Erythroblast (primary cell): ENCODE measurements at places on chromosomes 12 and 14.
A peak's percentile ranks its signal among the peaks of the same experiment; 100 is the strongest.

DNA sequence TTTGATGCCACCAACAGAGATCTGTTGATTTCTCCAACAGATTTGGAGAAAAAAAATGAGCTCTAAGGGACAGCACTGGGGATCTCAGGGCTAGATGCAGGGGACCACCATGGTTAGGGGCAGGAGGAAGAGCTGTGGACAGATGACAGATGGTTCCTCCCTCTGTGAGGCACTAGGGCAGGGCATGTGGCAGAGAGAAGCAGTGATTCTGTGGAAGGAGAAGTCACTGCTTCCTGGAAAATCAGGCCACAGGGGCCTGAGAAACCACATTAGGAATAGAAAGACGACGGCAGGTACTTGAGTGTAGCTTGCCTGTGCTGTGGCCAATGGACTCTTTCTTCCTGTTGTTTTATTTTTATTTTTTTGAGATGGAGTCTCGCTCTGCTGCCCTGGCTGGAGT, 24.9 kb upstream of the TMED2 start:
- no peak for DNase-seq

GRCh38 chr12:26128168-26128567, 3.3 kb upstream of the BHLHE41 start:
- DNase-seq = no peak

GRCh38 chr12:49529414-49529813, 9.4 kb upstream of the KCNH3 start:
- no peak for DNase-seq

DNA sequence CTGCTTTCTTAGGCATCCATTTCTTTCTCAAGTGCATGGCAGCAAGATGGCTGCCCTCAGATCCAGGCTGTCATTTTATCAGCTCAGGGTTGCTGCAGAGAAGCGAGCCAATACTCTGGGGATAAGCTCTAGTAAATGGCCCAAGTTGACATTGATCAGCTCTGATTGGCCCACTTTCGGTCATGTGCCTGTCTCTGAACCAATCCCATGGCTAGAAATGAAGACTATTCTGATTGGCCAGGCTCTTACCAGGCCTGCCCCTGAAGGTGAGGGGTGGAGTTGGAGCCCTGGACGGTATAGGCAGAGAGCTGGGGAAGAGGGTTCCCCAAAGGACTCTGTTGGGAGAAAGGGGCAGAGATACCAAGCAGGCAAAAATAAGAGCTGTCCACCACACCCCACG, 41.4 kb downstream of the MYO1H start:
- DNase-seq = no peak

- peak; percentile 64 for DNase-seq
Measured at GRCh38 chr12:121467638-121468498, 68.0 kb downstream of the RNF34 start.

GRCh38 chr12:42729535-42729900, 140.0 kb upstream of the PRICKLE1 start:
- no peak for DNase-seq

GRCh38 chr12:3294481-3294911, 196.5 kb upstream of the PRMT8 start:
- no peak for DNase-seq

DNA sequence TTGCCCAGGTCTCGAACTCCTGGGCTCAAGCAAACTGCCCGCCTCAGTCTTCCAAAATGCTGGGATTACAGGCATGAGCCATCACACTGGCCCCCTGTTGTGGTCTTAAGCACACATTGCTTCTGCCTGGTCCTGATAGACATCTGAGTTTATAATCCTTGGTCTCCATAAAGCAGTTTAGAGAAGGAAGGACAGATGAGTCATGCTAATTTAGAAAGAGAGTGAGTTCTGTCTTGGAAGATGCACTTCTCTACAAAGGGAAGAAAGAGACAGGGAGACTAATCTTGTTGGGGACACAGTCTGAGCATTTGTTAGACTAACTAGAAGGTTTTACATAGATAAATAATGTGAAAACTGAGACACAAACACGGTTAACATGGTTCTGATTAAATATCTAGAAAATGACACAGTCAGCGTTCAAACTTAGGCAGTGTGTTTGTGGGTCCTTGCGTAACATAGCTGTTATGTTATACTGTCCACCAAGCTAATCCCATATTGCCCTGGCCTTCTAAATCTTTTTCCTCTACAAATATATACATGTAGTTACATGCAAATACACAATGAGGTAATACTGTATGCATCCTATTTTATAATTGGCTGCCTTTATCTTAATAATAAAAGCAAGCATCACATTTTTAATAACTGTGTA, 31.0 kb downstream of the SAMD4A start:
- no peak for DNase-seq

GRCh38 chr14:77988970-77989369, 181.2 kb upstream of the NRXN3 start:
- DNase-seq = no peak

GRCh38 chr12:72390146-72390545, 118.0 kb downstream of the TRHDE start:
- DNase-seq = no peak

- DNase-seq = no peak
Measured at GRCh38 chr14:24954037-24954699, 95.8 kb downstream of the STXBP6 start.

- no peak for DNase-seq
Measured at GRCh38 chr12:107488666-107489065, 196.9 kb upstream of the PWP1 start.

GRCh38 chr14:55279384-55279783, 8.2 kb downstream of the FBXO34 start:
- DNase-seq = no peak

DNA sequence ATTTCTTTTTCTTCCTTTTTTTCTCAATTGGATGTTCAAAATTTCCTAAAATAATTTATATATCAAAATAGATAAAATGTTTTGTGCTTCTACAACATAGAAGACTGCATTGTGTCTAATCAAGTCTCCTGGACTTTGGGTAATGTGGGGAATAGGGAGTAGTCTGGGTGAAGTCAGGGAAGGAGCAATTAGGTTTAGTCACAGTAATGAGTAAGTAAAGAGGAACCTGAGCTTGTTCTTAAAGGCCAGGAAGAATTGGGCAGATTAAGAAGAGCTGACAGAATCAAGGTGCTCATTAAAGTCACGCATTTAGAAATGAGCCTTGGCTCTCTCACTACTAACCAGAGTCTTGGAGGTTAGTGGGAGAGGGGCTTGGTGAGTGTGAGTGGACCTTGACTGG, 233.3 kb upstream of the SSTR1 start:
- no peak for DNase-seq

DNA sequence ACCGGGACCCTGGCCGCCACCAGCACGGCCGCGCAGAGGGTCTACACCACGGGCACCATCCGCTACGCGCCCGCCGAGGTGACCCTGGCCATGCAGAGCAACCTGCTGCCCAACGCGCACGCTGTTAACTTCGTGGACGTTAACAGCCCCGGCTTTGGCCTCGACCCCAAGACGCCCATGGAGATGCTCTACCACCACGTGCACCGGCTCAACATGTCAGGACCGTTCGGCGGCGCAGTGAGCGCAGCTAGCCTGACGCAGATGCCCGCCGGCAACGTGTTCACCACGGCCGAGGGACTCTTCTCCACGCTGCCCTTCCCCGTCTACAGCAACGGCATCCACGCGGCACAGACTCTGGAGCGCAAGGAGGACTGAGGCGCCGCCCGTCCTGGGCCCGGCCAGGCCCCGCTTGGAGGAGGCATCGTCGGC, 150.1 kb downstream of the EGLN3 start:
- peak; percentile 6 for DNase-seq

GRCh38 chr12:95179011-95179410, 38.3 kb downstream of the FGD6 start:
- DNase-seq = no peak

- DNase-seq = no peak
Measured at GRCh38 chr12:116490471-116490870, 68.7 kb upstream of the MAP1LC3B2 start.

DNA sequence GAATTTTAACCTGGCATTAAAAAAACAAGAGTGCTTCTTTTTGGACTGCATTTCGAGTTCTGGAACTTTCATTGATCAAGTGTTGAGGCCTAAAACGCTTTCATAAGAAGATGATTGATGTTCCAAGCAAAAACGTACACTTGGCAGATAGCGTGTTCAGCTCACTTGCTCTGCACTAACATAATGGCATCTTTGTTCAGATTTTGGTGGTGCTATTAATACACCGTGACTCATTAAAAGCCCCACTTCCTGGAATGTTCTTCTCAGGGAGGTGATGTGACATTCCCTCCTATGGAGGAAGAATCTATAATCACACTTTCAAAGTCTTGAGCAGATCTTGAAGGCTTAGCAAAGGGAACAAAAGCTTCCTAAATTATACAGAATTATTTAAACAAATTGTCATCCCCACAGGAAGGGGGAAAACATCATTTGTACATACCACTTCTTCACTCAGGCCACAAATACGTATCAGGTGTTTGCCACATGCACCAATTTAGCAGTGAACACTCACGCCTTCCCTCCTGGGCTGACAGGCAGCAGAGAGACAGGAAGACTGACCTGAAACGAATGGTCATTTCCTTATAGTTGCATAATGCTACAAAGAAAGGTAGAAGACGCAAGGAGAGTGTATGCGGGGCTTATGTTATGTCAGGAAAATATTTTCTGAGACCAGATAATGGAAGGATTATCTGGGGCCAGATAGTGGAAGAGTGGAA, 15.4 kb downstream of the HSP90AA1 start:
- DNase-seq = no peak

DNA sequence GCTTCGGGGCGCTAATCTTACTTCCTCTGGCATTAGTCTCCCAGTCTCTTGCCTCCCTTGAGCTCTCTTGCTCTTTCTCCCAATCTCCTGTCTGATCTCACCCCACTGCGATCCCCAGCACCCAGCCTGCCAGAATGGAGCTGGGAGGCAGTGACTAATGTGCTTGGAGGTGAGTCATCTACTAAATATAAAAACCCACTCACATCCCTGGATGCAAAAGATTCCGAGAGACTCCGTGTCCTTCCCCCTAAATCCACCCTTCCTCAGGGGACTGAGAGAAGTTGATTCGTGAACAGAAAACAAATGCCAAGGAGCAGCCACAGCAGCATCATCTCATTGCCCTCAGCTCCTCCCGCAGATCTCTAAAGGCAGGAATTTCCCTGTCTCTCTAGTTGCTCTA, 45.7 kb upstream of the KCNA5 start:
- DNase-seq = no peak

GRCh38 chr14:68097727-68098126, 278.1 kb downstream of the RAD51B start:
- DNase-seq = no peak

DNA sequence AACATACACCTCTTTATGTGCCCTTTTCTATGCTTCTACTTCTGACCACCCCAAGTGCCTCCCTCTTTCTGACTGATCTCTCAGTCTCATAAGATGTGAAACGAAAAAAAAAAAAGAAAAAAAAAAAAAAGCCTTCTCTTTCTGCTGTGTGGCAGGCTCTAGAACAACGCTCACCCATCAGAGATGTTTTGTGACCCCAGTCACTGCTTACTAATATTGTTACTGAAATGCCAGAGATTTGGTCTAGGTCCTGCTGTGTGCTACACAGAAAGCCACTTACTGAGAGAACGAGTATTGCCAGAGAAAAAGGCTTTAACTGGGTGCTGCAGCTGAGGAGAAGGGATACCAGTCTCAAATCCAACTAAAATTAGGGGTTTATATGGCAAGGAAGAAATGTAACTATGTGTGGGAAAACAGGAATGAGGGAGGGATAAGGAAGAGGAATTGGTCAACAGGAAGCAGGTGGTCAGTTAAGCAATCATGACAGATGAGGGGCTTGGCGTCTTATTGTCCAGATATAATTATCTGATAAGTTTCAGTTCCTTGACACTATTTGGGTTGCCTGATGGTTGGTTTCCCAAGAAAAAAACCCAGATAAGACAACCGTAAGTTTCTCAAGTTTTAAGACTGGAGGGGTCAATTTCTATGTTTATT, 149.0 kb downstream of the NAV3 start:
- no peak for DNase-seq

- no peak for DNase-seq
Measured at GRCh38 chr14:49920935-49921334, 28.1 kb downstream of the ARF6 start.

- DNase-seq = no peak
Measured at GRCh38 chr12:11855983-11856374, 206.5 kb downstream of the ETV6 start.

GRCh38 chr14:77245820-77246219, 25.2 kb downstream of the NGB start:
- no peak for DNase-seq

GRCh38 chr12:51424094-51424661, 453 bp upstream of the SLC4A8 start:
- no peak for DNase-seq

- DNase-seq = peak; percentile 4
Measured at GRCh38 chr14:21997300-21997699, 323.7 kb upstream of the OR4E1 start.

- no peak for DNase-seq
Measured at GRCh38 chr12:77800501-77800900, 30.2 kb upstream of the NAV3 start.

- DNase-seq = no peak
Measured at GRCh38 chr14:52355526-52355925, 41.4 kb downstream of the PTGER2 start.

GRCh38 chr12:79486154-79486553, 204.6 kb downstream of the PAWR start:
- DNase-seq = no peak

DNA sequence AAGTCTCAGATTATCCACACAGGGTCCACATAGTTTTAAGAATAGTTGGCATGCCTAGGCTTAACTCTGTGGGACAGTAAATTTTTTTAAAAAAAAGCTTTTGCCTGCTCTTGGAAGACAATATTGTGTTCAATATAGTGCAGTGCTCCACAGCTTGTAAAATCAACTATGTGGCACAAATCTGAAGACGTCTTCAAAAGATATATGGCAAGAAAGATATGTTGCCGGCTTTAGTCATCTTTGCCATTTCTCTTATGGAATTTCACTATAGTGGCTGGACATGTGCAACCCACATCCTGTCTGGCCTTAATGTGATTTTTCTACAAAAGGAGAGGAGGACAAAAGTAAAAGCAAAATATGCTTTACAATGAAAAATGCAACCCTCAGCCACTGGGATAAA, 90.5 kb downstream of the MGST1 start:
- DNase-seq = no peak

GRCh38 chr12:115791331-115791730, 486.2 kb downstream of the MED13L start:
- no peak for DNase-seq

GRCh38 chr14:82362452-82362851, 828.8 kb upstream of the SEL1L start:
- no peak for DNase-seq

DNA sequence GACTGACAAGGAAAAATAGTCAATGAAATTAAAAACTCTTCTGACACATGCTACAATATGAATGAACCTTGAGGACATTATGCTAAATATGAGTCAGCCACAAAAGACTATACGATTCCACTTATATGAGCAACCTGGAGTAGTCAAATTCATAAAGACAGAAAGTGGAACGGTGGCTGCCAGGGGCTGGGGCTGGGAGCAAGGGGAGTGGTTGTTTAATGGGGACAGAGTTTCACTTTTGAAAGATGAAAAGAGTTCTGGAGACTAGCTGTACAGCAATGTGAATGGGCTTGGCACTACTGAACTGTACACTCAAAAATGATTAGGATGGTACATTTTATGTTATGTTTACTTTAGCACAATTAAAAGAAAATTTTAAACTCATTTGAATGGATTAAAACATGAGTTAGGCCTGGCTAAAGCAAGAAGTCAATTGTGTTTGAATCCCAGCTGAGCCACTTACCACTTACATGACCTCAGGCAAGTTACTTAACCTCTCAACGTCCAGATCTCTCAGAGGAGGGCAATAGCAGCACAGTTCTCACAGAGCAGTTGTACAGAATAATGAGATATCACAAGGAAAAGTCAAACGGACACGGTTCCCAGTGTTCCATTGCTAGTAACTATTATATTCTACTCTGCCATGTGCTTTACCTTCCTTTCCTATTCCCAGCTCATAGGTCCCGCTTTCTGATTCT, 102.5 kb downstream of the SPTSSA start:
- no peak for DNase-seq
